ENCODE measurements at places on chromosomes 13 and 19. TPM values are rescaled to one million over a fixed set of nuclear protein-coding genes. Genes with fewer than 3 reads are reported as not detected.

CGB1 gene
- not detected for total RNA-seq

ZNF836 gene
- 8.1 TPM for total RNA-seq

CADM4 gene
- total RNA-seq: 6.9 TPM

SELENOW gene
- 1,019 TPM for total RNA-seq

GRCh38 chr19:31406106-31406505 lies 56.9 kb upstream of the TSHZ3 start:
- no peak for DNase-seq
- no peak overlapping the region for H3K4me3 ChIP-seq
- no peaks in the 10 kb centered on the region for H3K4me1 ChIP-seq
- H3K36me3 ChIP-seq: no peaks in the 10 kb centered on the region
- H3K27ac ChIP-seq: no peak overlapping the region
- H3K27me3 ChIP-seq: peaks cover 70% of the 10 kb centered on the region

- H3K27ac ChIP-seq: no peak overlapping the region
- no peaks in the 10 kb centered on the region for H3K27me3 ChIP-seq
- peaks cover 3% of the 10 kb centered on the region for H3K4me1 ChIP-seq
- no peaks in the 10 kb centered on the region for H3K36me3 ChIP-seq
- DNase-seq: no peak
- no peak overlapping the region for H3K4me3 ChIP-seq
These were observed 420.4 kb downstream of the NDFIP2 start for GRCh38 chr13:79901336-79901735.

DNA sequence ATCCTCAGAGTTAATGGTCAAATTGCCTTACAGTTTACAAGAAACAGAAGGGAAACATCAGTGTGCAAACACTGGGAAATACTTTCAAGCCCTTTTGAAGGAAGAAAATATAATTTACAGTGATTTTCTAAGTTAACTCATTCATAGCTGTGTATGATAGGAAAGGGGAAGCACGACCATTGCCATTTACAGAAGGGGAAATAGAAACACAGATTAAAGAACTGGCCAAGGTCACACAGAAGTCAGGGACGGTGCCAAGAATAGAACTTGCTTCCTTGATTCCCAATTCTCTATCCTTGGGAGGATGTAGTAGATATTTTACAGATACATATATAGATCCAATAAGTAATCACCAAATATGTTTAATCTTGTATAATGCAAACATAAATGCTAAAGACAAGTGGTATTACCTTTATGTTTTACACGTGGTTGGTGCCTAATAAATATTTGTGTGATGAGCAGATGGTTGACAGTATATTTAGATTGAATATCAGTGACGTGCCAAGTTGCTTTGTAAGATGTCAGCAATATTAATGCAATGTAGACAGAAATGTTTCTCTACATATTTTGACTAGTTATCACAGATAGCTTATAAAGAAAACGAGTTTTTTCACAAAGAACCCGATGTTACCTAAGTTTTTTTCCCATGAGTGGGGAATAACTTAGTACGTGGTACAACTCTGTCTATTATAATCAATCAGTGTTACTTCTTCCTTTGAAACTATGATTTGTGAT lies 73.1 kb downstream of the FLT1 start:
- peaks cover 15% of the 10 kb centered on the region for H3K36me3 ChIP-seq
- H3K4me1 ChIP-seq: peaks cover 62% of the 10 kb centered on the region
- no peak overlapping the region for H3K4me3 ChIP-seq
- DNase-seq: no peak
- H3K27me3 ChIP-seq: no peaks in the 10 kb centered on the region
- H3K27ac ChIP-seq: no peak overlapping the region

GRCh38 chr13:99979453-99980200 lies 2.0 kb upstream of the ZIC2 start:
- H3K4me3 ChIP-seq: peak overlapping the region; percentile 68
- peaks cover 41% of the 10 kb centered on the region for H3K4me1 ChIP-seq
- H3K27ac ChIP-seq: no peak overlapping the region
- H3K36me3 ChIP-seq: no peaks in the 10 kb centered on the region

GRCh38 chr13:67855741-67856238 lies 625.7 kb upstream of the PCDH9 start:
- DNase-seq: no peak
- no peak overlapping the region for H3K4me3 ChIP-seq
- H3K27ac ChIP-seq: no peak overlapping the region

GRCh38 chr19:7985481-7985911 lies 19.9 kb downstream of the ELAVL1 start:
- peaks cover 70% of the 10 kb centered on the region for H3K36me3 ChIP-seq
- DNase-seq: no peak
- no peak overlapping the region for H3K4me3 ChIP-seq

DNA sequence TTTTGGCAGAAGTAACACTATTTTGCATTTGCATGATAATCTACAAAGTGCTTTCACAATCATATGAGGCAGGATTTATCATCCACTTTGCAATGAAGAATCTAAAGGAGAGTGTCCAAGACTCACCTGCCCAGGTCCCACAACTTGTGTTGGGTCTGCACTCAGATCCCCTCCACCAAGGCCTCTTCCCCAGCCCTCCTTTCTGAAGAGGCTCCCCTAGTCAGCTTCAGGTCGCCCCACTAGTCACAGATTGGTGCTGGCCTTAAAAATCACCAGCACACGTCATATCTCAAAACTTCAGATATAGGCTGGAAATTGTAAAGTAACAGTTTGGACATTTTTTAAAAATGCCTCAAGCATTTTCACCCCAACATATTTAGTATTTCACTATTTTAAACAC lies 17.5 kb downstream of the ATP7B start:
- peaks cover 28% of the 10 kb centered on the region for H3K4me1 ChIP-seq
- no peak overlapping the region for H3K27ac ChIP-seq
- no peaks in the 10 kb centered on the region for H3K27me3 ChIP-seq
- DNase-seq: no peak
- H3K36me3 ChIP-seq: no peaks in the 10 kb centered on the region

GRCh38 chr13:25541434-25542123 lies 169.8 kb downstream of the ATP8A2 start:
- no peak overlapping the region for H3K27ac ChIP-seq
- H3K27me3 ChIP-seq: peaks cover 8% of the 10 kb centered on the region
- H3K36me3 ChIP-seq: no peaks in the 10 kb centered on the region
- H3K4me1 ChIP-seq: no peaks in the 10 kb centered on the region

Measured in left ventricle myocardium inferior (tissue), 1 donor.